C1 segment of cervical spinal cord (tissue), 14 donors: ENCODE measurements at places on chromosomes 7 and 10.

DNA sequence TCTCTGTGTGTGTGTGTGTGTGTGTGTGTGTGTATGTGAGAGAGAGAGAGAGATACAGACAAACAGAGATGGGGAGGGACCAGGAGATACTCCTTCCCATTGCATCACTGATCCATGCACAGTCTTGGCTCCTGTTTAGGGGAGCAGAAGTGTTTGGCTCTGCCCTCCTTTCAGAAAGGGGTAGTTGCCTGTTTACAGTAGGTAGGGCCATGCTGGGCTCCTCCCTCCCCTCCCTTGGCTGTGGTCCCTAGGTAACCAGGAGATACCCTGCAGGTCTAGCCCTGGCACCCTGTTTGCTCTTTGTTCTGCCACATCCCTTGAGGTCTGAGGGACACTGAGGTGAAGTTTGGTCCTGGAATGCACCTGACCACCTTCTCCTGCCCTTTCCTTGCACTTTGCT lies 95.3 kb downstream of the RAMP3 start:
- no peak for DNase-seq

DNA sequence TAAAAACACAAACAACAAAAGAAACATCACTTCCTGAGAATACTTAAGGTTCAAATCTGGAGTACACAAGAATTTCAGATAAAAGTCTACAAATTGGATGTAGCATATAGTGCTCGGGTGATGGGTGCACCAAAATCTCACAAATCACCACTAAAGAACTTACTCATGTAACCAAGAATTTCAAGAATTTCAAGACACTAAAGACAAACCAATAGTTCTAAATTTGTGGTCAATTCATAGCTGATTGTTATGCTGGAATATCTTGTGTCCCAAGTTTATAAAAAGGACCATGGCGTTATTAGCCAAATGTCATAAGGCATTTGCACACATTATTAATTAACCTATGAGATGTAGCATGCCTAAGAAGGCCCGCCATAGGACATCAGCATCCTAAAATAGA lies 1204.1 kb upstream of the AUTS2 start:
- DNase-seq = no peak

- no peak for DNase-seq
These were observed 39.6 kb downstream of the COL26A1 start for GRCh38 chr7:101402081-101402779.

DNA sequence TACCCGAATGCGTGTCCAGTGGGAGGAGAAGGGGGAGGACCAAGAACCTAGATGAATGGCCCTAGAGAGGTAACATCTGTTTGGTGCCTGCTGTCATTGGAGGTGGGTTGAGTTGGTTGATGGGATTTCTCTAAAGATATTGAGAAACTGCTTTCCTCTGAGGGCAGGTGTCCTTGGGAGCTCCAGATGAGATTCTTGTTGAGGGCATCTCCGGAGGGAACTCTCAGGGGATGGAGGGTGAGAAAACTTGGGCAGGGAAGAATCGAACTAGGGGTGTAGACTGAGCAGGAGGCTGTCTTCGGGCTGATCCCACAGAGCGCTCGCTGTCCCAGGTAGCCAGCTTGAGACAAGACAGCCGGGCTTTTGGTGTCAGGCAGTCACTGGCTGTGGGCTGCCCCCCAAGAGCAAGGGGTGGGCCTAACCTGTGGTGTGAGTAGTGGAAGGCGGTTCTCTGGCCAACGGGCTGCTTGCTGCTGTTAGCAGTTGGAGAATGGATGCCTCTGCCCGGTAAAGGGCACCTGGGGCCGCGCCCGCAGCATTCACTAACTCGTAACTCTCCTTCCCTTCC lies 3.7 kb downstream of the IRF5 start:
- DNase-seq = no peak

- DNase-seq = no peak
These were observed 102.1 kb downstream of the VPS41 start for GRCh38 chr7:38806912-38807311.

GRCh38 chr7:29412912-29413311 lies 150.7 kb upstream of the PRR15 start:
- DNase-seq = no peak

GRCh38 chr7:116097365-116098009 lies 66.9 kb upstream of the TFEC start:
- no peak for DNase-seq

GRCh38 chr10:121069061-121069850 lies 218.1 kb downstream of the WDR11 start:
- DNase-seq = no peak

- DNase-seq = no peak
These were observed 23.6 kb downstream of the DAGLB start for GRCh38 chr7:6423942-6424701.

DNA sequence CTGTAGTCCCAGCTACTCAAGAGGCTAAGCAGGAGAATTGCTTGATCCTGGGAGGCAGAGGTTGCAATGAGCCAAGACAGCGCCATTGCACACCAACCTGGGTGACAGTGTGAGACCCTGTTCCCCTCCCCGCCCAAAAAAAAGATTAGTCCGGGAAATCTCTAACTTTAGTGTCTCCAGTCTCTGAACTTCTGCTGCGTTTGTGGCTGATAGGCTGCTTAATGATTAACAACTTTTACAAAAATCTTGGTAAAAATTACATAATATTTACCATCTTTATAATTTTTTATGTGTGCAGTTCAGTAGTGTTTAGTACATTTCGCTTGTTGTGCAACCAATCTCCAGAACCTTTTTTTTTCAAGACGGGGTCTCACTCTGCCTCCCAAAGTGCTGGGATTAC lies 9.7 kb upstream of the PLAU start:
- DNase-seq = no peak

- DNase-seq = no peak
These were observed 4.3 kb downstream of the ANKRD1 start for GRCh38 chr10:90916392-90917237.

DNA sequence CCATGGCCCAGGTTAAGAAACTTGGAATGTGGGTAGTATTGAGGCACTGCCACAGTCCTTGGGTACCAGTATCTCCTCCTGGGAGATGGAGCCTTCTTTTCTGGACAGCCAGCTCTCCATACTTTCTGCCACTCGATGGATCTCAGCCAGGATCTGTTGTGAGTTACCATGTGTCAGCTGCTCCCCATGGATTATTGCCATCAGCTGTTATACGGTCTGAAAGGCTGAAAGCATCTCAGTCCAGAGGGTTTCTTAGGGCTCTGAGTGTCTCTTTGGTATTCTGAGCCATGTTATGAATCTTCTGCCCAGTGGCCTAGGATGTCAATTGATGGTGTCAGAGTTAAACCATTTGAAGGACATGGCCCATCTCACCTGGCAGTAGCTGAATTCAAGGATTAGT lies 197.5 kb downstream of the C7orf25 start:
- DNase-seq = no peak

- DNase-seq = no peak
These were observed 45.4 kb downstream of the CTTNBP2 start for GRCh38 chr7:117827862-117828261.

DNA sequence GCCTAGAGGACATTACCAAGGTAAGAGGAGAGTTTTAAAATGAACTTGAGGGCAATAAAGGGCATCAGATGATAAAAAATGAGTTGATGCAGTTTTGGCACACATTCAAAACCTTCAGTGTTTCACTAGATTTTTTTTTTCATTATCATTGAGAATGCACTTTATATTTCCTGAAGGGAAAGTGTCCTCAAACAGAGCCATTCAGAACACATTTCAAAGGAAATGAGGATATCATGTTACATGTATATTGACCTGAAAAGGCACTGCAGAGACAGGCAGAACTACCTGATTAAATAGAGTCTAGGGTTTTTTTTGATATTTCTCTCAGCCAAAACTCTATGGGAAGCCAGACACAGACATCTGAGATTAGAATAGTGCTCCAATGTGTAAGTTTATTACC lies 454.0 kb downstream of the NEBL start:
- DNase-seq = no peak

DNA sequence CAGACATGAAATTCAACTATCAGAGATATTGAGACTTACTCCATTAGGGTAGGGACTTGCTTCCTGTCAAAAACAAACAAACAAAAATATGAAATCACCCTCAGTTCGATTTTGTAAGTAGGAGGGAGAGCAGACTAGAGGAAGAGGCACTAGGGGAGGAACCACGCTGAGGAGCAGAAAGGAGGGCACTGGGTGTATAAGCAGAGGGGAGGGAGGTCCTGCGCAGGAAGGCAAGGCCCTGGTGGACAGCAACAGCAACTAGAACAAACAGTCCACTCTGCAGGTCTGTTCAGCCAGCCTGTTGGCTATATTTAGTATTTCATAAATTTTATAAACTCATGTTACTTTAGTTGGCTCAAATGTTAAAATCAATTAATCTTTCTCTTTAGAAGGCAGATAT lies 937.1 kb upstream of the C7orf33 start:
- no peak for DNase-seq

GRCh38 chr7:77833136-77833535 lies 34.6 kb downstream of the PHTF2 start:
- no peak for DNase-seq

- DNase-seq = no peak
These were observed 24.7 kb downstream of the AFAP1L2 start for GRCh38 chr10:114379631-114380041.

DNA sequence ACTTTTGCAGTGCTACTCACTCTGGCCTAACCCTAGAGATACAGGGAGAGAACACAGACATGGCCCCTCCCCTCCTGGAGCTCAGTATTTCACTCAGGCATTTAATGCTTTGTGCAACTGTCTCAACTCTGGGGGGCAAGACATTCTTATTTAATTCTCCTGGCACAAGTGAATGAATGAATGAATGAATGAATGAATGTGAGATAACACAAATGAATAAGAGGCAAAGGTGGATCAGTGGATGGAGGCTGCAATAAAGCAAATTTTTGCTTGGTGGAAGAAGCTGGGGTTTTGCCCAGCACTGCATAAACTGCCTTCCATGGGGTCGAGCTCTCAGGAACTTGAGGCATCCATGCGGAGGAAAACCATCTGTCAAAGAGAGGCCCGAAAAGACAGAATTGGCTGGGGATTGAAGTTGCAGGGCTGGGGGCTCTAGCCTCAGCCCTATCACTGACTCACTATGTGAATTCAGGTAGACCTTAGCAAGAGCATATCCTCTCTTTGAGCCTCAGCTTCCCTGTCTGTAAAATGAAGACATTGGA lies 441.4 kb upstream of the ZMIZ1 start:
- DNase-seq = no peak

GRCh38 chr10:30095631-30096422 lies 36.4 kb upstream of the JCAD start:
- no peak for DNase-seq

DNA sequence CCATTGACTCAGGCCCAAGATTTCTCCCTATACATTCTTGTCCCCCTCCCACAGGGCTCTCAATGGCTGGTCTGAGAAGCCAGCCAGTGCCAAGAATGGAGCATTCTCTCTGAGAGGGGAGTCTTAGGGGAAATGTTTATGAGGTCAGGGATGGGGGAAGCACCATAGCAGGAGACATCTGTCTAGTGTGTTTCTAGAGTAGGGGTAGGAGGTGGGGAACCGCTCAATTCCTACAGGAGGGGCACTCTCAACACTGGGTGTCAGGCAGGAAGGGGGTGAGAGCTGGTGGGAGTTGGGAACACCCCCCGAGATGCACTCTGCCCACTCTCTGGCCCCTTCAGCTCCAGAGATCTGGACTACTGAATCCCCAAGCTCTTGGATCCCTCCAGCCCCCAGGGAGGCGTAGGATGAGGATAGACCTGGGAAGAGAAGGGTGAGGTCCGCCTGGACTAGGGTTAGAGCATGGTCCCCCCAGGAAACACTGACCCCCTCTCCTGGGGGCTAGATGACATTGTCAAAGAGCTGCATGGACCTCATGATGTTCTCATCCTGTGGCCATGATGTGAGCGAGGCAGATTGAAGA lies 8.7 kb upstream of the OGA start:
- no peak for DNase-seq

DNA sequence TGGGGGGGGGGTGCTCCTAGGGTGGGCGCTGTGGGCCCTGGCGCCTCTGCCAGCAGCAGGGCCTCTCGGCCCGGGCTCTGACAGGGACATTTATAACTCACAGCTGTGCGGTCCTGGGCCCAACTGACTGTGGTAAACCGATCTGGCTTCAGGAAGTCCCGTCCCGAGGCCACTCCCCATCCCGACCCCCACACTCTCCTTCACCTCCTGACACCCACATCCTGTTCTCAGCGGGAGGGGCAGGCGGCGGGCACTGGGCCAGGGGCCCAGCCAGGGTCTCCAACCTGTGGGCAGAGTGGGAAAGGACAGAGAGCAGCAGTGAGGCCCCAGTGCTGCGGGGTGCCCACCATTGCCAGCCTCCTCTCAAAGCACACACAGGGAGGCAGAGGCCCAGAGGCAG lies 69.1 kb downstream of the ZMIZ1 start:
- DNase-seq = no peak

DNA sequence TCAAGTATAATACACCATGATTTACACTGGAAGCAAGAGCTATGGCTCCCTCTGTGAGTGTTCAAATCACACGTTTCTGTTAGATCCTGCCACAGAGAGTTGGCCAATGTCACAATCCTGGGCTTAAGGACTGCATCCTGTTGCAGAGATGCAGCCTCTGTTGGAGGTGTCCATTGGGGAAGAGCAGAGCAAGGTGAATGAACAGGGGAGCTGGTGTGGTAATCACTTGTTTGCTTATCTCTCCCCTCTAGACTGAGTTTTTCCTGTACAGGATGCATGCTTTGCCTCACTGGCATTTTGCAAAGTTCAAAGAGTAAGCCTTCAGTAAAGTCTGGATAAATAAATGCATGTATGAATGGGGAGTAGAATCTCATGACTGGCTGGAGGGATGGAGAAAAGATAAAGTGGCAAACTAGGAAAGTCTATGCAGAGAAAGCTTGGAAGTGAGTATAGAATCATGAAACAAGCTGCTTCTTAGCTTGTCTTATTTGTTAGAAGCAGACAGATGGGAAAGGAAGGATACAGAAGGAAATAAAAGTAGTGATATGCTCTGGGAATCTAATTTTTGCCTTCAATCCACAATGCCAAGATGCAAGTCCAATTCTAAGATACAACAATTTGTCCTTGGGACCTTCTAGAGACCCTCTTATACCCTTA lies 605.9 kb downstream of the KCNMA1 start:
- no peak for DNase-seq

DNA sequence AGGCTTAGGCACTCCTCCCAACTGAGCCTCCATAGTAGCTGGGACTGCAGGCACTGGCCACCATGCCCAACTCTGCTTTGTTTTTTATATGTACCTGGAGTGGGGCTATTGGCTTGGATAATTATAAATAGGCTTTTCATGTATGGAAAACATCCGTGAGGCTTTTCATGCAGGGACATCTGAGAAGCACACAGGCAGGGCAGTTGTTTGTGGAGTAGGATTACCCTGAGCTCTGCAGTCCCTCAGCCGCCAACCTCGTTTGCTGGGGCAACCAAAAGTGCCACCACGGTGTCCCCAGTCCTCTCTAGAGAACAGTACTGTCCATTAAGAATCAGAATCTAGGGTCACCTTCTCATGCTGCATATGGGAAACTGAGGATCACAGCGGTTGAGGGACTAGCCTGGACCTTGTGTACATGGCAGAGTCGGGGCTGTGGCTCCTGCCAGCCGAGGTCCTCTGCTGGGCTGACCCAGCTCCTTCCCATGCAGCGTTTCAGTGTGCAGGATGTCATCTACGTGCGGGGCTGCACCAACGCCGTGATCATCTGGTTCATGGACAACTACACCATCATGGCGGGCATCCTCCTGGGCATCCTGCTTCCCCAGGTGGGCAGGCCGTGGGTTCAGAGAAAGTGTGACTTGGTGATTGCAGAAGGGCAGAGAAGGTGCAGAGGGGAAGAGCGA lies 54.5 kb downstream of the TSPAN15 start:
- DNase-seq = no peak

- no peak for DNase-seq
These were observed 12.3 kb downstream of the DYDC1 start for GRCh38 chr10:80344276-80344675.

- DNase-seq = no peak
These were observed 658.2 kb downstream of the GATA3 start for GRCh38 chr10:8712656-8713055.
